ENCODE measurements at places on chromosomes 5 and 9.

GRCh38 chr5:64569858-64570257, 64.0 kb downstream of the RGS7BP start:
- DNase-seq: no peak

DNA sequence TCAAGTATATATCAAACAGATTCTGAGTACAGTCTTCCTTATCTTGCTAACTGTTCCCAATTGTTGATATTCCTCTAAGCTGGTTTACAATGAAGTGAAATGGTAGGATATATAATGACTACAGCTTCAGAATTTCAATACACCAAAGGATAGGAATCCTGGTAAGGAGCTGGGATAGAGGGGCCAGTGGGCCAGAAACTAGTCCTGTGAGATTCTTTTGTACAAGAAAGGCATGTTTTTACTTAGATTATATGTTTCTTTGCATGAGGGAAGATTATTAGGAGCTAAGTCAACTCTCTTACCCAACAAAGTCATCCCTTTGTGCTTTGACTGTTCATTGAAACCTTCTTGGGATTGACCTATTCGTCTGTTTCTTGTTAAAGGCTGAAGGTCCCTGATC, 435.7 kb downstream of the PLK2 start:
- DNase-seq: no peak

- DNase-seq: peak; percentile 1
Observed at GRCh38 chr5:115816226-115817081, at the start of gene CDO1. Gene CDO1, minus strand, starts transcription at chr5:115816659. Its CDS starts 262 bp downstream, at chr5:115816397.

GRCh38 chr5:110063640-110064602, 374.2 kb downstream of the MAN2A1 start:
- DNase-seq: no peak

- no peak for DNase-seq
Observed at GRCh38 chr9:135610290-135611141, 28.8 kb downstream of the GLT6D1 start.

GRCh38 chr9:123239726-123240125, 28.7 kb downstream of the STRBP start:
- DNase-seq: no peak
